Effector memory CD4-positive, alpha-beta T cell (primary cell): ENCODE measurements at places on chromosomes 1 and 21.

DNA sequence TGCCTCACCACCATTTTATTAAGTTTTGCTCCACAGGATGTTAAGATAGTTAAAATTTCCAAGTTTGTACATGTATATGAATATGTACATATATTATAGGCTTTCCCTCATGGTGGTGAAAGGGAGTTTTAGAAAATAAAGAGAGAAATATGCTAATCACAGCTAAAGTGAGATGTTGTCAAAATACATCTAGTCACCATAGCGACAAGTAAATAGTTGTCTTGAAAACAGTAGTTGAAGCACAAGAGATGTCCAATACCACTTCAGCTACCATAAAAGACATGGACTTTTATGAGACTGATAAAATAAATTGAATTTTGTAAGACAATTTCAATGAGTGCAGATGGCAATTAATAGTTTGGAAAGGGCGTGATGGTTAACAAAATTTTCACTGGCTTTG is 1600.0 kb downstream of the BRINP3 start:
- DNase-seq = no peak

- no peak for DNase-seq
Measured at GRCh38 chr1:197896301-197896700, 6.1 kb upstream of the C1orf53 start.

DNA sequence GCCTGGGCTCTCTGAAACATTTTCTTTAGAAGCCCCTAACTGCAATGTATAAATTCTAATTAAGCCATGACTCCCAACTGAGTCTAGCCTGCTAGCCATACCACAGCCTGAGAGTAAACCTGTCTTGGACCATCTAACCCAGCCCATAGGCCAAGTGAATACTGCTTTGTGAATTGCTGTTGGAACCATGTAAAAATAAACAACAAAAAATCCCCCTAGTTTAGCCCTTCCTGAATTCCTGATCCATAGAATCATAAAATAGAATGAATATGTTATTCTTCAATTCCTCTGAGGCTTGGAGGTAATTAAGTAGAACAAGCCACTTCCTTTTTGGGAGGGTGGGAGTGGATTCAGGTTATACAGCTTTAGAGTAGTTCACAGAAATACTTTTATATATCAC is 1496.4 kb downstream of the MRPL39 start:
- no peak for DNase-seq

DNA sequence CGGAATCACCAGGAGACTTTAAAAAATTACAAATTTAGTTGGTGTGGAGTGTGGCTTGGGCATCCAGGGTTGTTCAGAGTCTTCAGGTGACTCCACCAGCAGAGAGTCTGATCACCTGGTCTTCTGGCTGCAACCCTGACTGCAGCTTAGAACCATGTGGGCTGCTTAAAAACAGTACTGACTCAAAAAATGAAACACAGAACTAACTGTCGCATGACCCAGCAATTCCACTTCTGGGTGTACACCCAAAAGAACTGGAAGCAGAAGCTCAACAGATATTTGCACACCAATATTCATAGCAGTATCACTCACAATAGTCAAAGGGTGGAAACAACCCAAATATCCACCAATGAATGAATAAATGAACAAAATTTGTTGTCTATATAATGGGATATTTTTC is 17.3 kb downstream of the TLR5 start:
- no peak for DNase-seq

GRCh38 chr1:83583351-83584014 is 415.4 kb downstream of the TTLL7 start:
- no peak for DNase-seq

DNA sequence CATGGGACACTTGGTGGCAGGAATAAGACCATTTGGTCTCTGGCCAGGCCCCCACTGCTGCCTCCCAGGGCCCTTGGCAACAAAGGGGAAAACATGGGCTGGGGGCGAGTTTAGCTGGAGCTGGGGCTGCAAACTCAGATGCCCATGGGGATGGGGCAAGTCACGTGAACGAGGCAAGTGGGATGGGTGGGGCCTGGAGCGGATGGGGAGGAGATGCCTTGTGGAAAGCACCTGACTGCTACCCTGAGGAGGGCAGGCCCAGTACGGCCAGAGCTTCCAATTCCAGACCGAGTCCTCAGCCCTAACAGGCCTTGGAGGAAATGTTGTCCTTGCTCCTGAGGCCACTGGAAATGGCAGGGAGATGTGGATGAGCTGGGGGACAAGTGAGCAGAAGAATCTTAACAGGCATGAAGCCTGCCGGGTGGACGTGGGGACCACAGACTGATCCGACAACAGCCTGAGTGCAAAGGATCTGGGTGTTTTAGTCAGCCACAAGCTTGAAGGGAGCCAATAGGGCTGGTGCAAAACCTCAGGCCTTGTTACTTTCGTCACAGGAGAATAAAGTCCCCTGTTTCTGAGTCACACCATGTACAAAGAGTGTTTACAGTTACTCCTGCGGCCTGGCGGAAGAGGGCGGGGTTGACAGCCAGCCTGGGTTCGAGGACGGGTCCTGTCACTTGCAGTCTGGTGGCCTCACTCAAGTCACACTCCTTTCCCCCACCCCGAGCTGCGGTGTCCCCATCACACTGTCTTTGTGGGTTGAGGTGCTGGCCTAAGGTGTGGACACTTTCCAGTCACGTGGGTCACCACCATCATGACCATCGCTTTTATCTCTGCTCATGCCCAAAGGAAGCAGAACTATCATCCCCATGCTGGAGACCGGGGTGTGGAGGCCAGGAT is 19.1 kb downstream of the RUNX3 start:
- DNase-seq = peak; percentile 78

- no peak for DNase-seq
Measured at GRCh38 chr1:196584696-196585095, 23.5 kb downstream of the KCNT2 start.

DNA sequence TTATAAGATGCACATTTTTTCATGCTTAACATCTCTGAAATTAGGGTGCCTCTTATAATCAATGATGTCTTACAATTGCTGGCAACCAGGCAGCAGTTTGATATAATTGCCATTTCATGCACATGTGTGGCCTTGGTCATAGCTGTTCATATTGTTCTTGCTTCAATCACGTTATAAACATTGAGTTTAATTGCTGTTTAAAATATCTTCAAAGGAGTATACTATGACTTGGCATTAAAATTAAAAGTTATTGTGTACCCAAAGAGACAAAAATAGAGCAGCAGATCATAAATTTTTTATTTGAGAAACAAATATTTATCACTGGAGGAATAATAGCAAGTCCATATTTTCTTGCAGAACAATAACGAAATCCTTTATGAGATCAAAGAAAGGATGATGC is 325.5 kb downstream of the LMX1A start:
- DNase-seq = no peak

DNA sequence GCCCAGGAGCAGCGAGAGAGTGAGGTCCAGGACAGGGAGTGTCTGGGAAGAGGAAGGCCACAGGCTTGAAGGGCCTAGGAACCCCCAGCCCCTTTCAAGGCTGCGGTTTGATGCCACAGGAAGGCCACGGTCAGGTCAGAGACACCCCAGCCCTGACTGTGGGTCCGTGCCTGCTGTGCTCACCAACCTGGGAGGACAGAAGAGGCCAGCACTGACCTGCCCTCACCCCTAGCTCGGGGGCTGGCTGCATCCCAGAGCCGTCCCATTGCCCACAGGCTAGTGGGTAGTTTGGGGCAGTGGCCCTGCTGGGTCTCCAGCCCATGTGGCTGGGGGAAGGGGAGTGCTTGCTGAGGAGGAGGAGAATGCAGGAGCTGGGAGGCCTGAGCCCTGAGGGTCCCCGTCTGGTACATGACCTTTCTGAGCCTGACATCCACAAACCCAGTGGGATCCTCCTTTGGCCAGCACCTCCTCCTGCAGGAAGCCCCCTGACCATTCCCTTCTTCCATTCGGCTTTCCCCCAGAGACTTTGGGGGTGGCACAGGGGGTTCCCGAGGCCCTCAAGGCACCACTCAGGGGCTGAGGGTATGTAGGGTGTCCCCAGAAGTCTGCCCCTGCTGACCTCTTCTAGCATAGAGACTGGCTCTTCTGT is 54.3 kb downstream of the WNT9A start:
- no peak for DNase-seq

- DNase-seq = no peak
Measured at GRCh38 chr21:33101300-33101911, 31.5 kb downstream of the OLIG1 start.

- no peak for DNase-seq
Measured at GRCh38 chr21:40760821-40761220, 86.1 kb downstream of the DSCAM start.

GRCh38 chr1:162136760-162137159 is 67.3 kb downstream of the NOS1AP start:
- DNase-seq = no peak
